ENCODE measurements at places on chromosomes 1 and 21.

GRCh38 chr1:231878737-231879136, 252.1 kb downstream of the DISC1 start:
- no peak for DNase-seq

- DNase-seq = no peak
These were observed 233.8 kb upstream of the USP25 start for GRCh38 chr21:15495965-15496364.

DNA sequence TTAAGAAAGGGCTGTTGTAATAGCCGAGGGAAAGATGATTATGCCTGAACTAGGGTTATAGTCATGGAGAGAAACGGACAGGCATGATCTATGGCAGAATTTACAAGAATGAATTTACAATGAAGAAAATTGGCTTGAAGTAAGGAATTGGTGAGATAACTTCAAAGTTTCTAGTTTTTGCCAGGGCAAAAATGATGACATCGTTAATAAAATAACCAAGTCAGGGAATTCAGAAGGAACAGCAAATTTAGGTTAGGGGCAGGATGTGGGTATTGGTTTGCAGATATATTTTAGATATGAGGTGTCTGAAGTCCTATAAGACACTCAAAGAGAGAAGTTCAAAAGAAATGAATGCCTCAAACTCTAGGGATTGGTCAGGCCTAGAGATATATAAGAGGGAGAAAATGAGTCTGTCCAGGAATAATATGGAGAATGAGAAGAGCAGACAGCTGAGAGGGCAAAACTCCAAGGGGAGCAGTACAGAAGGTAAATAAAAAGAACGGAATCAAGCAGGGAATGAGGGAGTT, 62.8 kb downstream of the IARS2 start:
- no peak for DNase-seq

DNA sequence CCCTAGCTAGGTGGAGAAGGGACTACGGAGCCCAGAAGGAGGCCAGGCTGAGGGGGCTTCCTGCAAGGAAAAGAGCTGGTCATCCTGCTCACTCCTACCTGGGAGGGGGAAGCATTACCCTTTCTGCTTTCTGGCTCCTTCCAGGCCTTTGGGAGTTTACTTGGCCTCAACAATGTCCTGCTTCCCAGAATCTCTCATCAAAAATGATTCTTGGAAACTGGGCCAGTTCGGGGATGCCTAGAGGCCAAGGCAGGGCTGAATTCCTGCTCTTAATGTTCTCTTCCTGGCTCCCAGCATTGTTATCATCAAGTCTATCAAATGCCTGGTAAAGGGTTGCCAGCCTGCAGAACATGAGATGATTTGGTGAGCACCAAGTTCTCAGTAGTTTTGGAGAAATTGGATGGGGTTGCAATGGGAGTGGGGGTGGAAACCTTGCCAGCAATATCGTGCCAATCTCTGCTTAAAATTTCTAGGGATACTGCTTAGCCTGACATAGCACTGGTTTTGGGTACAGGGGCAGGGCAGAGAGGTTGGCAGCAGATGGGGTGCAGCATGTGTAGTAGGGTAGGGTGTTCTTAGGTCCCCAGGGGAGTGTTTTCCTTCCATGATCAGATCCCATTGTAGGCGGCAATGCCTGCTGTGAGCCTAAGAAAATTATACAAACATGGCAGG, 7.7 kb upstream of the PAFAH2 start:
- no peak for DNase-seq

DNA sequence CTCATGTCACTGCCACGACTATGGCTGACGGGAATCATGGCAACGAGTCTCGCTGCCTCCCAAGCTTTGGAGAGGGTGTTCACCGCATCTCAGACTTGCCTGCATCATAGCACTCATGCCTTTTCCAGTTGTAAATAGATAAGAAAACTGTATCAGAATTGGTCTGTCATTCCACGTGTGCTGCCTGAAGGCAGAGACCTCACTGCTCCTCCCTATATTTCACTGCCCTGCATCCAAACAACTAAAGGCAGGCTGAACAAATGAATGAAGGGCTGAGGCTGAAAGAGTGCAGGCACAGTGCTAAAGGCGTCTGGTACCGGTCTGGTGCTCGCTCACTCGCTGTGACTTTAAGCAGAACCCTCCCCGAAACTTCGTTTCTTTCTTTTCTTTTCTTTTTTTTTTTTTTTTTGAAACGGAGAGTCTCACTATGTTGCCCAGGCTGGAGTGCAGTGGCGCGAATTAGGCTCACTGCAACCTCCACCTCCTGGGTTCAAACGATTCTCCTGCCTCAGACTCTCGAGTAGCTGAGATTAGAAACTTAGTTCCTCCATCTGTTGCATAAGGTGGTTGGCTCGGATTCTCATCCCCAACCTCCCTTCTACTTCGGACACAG, 542 bp downstream of the EIF2B3 start:
- DNase-seq = no peak

- no peak for DNase-seq
These were observed 6.1 kb upstream of the MFAP2 start for GRCh38 chr1:16986560-16986959.

DNA sequence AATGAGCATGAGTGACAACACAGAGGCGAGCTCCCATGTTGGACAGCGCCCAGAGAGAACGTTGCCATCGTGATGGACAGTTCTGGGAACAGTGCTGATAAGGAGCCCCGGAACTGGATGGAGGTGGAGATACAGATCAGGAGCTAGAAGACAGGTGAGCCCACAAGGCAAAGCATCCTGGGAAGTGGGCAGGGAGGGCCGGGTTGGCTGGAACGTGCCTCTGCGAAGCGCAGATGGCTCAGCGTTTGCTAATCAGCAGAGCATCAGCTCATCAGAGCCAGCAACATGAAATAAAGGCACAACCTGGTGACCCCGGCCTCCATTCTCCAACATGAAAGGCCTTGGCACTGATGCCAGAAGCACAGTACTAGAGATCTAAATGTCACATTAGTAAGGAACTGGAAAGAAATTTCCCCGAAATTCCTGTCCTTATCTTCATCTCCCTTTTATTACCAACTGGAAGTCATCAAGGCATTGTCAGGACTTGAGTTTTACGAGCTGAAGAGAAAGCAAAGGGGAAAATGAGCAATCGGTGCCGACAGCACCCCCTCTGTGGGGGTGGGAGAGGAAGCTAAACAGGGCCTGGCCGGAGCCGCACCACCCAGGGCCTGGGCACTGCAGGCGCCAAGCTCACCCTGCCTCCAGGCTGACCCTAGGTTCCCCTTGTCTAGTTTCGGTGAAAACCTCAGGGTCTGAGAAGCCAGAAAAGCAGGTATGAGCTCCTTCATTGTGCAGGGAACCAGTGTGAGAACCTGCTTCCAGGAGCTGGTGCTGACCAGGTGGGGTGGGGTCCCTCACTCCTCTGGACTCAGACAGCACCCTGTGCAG, 19.9 kb downstream of the ABCA4 start:
- DNase-seq = no peak

DNA sequence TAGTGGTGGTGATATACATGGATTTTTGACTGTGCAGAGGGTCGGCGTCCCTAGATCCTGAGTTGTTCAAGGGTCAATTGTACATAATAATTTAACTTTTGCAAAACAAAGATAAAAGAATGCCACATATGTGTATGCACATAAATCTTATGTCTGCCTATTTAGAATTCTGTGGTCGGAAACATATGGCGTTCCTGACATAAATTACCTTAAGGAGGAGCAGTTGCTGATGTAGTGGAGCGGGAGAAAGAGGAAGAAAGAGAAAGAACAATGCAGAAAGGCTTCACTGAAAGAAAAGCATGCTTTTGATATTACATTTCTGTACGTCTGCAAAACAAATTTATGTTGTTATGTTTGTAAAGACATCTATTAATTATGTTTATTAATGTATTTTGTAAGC, 40.0 kb downstream of the S1PR1 start:
- no peak for DNase-seq

DNA sequence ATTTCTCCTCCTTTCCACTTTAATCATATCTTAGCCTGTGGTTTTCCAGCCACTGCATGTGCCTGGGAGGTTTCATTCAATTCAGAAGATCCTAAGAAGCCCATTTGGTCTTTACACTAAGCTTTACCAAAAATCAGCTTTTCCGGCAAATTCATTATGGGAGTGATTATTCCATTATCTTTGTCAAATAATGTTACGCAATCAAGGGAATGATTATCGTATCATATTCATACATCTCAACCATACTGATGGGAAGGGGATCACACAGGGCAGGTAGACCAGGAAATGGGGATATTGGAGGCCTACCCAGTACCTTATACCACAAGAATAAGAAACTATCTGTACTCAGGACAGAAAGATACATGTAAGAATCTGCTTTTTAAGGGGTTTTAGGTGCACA, 440.5 kb downstream of the GPATCH2 start:
- no peak for DNase-seq

GRCh38 chr1:29577512-29577911, 341.2 kb downstream of the PTPRU start:
- DNase-seq = no peak

GRCh38 chr1:239805851-239806772, 285.6 kb upstream of the FMN2 start:
- no peak for DNase-seq

DNA sequence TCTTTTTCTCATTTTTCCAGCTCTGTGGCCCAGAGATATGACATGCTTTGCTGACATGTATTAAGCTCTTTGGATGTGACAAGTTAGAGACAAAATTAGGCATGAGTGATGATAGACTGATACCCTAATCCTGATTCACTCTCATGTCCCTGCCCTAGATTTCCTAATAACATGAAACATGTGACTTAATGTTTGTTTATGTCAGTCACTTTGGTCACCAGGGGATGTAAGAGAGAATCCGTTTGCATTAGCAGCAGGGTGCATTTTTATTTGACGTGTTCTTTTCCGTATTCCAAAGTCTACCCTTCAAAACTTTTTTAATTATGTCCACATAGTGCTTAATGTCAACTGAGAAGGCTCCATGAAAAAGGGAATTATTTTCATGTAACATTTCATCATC, 192.4 kb downstream of the HMCN1 start:
- DNase-seq = no peak

- no peak for DNase-seq
These were observed 51.7 kb upstream of the LRRC8B start for GRCh38 chr1:89472886-89473417.

GRCh38 chr21:36713746-36714145, 14.8 kb downstream of the SIM2 start:
- DNase-seq = no peak

DNA sequence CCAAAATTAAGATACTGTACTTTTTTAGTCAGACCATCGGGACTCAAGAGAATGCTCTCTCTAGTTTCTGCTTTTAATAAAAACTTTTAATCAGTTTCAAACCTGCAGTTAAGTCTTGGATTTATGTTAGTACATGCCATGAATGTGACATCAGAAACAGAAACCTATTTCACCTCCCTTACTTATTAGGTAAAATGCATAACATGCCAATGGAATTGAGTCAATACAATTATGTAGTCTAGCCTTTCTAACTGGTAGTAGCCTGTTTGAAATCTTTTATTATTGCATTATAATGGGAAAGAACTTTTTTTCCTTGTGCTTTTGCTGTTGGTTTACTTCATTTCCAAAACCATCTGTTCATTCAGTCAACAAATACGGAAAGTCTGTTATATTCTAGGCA, 4.8 kb downstream of the PHACTR4 start:
- no peak for DNase-seq

- no peak for DNase-seq
These were observed 8.8 kb upstream of the ATG4C start for GRCh38 chr1:62774971-62775595.

DNA sequence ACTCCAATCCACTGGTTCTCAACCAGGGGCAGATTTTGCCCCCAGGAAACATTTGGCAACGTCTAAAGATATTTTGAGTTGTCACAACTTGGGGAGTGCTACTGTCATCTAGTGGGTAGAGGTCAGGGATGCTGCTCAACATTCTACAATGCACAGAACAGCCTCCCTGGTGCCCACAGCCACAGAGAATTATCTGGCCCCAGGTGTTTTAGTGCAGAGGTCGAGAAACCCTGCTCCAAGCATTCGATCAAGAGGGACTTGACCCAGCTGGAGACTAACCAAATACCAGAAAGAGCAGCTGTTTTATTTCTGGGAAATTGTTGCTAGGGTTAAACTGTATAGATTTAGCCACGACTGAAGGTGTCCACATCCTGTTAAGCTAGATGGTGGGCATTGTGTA, 19.2 kb downstream of the CD247 start:
- no peak for DNase-seq

GRCh38 chr1:210535761-210536160, 207.1 kb downstream of the HHAT start:
- no peak for DNase-seq

- no peak for DNase-seq
These were observed 27.1 kb downstream of the GBP2 start for GRCh38 chr1:89098857-89099256.

DNA sequence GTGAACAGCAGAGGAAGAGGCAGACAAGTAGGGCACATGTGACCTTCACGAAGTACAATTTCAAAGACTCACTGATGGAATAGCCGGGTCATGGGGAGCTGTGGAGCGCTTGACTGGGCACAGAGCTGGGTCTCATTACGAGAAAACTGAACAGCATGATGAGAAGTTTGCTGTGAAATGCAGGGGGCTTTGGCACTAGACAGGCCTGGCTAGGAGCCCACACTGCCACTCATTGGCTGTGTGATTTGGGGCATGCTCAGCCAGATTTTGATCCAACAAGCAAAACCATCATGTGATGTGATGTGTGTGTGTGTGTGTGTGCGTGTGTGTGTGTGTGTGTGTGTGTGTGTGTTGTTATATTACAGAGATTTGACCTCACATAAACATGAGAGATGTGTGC, 4.9 kb upstream of the IFNGR2 start:
- no peak for DNase-seq

DNA sequence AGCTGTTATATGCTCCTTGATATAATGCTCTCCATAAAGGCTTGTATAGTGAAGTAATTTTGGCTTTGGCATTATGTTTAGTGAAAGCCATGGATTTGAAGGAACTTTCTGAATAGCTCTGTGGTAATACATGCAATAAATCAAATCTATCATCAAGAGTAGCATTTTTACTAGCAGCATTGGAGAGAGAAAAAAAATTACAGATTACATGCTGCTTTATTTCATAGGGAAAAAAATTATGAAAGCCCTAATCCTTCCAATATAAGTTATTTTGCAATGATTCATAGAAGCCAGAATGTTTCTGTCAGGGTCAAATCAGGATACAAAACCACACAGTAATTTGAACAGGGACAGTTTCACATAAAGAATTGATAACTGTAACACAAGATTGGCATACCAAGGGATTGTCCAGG, 250.0 kb downstream of the SPATA17 start:
- DNase-seq = no peak

DNA sequence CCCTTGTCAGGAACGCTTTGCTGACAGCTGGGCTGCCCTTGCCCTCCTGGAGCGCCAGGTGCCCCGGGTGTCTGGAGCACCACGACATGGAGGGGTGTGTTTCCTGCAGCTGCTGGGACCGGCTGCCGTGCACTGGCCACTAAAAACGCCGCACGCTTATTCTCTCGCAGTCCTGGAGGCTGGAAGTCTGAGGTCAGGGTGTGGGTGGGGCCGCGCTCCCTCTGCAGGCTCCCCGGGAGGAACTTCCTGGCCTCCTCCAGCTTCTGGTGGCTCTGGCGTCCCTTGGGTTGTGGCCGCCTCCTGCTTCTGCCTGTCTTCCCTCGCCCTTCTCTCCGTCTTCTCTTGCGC, 28.0 kb upstream of the PLCH2 start:
- DNase-seq = no peak

- no peak for DNase-seq
These were observed 995 bp upstream of the KIF26B start for GRCh38 chr1:245153552-245154428.

GRCh38 chr1:2416403-2416802, 4.0 kb upstream of the PEX10 start:
- DNase-seq = no peak

GRCh38 chr1:67701876-67702275, 16.9 kb downstream of the GADD45A start:
- no peak for DNase-seq

Data from stimulated activated CD4-positive, alpha-beta T cell treated with anti-CD3 and anti-CD28 coated beads, Interleukin-1b, Interleukin-23, amount 100 ng/mL, for 24 hours (primary cell).